Adrenal gland (tissue), 19 donors: ENCODE measurements at places on chromosomes 4 and X. TPM values are rescaled to one million over a fixed set of nuclear protein-coding genes. Genes with fewer than 3 reads are reported as not detected.

GRCh38 chrX:41823402-41823801, 99.4 kb downstream of the GPR82 start:
- H3K4me1 ChIP-seq = peaks cover 4% of the 10 kb centered on the region
- DNase-seq = no peak
- no peaks in the 10 kb centered on the region for H3K36me3 ChIP-seq
- no peaks in the 10 kb centered on the region for H3K27me3 ChIP-seq
- H3K4me3 ChIP-seq = no peak overlapping the region

DNA sequence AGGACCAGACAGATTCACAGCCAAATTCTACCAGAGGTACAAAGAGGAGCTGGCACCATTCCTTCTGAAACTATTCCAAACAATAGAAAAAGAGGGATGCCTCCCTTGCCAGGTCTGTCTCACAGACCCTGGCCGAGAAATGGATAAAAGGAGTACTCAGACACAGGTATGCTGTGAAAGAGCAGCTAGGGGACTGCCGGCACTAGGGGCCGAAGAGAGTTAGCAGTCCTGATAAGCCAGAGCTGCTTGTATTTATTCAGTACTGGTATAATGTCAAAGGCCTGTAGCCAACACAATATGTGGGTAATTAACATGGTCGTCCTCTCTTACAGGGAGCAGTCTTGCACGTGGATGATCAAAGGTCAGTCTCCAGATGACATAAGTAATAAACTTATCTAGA, 1042.1 kb upstream of the LCORL start:
- no peaks in the 10 kb centered on the region for H3K4me1 ChIP-seq
- no peak overlapping the region for H3K4me3 ChIP-seq
- DNase-seq = no peak
- no peaks in the 10 kb centered on the region for H3K27me3 ChIP-seq
- H3K36me3 ChIP-seq = no peaks in the 10 kb centered on the region
- no peak overlapping the region for H3K27ac ChIP-seq

DNA sequence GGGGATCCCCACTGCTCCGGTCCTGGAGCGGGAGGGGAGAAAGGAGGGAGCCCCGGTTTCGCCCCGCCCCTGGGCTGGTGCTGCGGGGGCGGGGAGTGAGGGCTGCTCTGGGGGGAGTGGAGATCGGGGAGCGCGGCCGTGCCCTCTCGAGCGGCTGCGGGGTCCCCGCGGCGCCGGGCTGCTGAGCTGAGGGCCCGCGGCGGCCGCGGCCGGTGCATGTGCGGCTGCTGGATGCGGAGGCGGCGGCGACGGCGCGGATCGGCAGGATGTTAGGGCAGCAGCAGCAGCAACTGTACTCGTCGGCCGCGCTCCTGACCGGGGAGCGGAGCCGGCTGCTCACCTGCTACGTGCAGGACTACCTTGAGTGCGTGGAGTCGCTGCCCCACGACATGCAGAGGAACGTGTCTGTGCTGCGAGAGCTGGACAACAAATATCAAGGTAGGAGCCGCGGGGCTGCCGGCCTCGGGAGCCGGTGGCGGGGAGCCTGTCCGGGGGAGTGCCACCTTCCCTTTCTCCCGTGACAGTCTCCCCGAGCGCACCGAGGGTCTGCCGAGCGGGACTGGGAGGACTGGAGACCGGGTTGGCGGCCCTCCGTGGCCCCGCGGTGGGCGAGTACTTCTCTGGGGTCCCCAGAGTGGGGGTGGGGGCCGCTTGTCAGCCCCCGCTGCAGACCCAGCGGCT, at the start of gene ING2:
Gene ING2 (plus strand): TSS at position 129 of the 681 bp plus-strand sequence. CDS start 138 bp downstream, at position 267.
- peak within 1 kb of the TSS; percentile 82 for H3K4me3 ChIP-seq
- no peak for DNase-seq
- H3K4me1 ChIP-seq = peaks cover 19% of the 10 kb centered on the region
- no peaks in the 10 kb centered on the region for H3K36me3 ChIP-seq
- peak within 1 kb of the TSS; percentile 93 for H3K27ac ChIP-seq

Gene SH3D19
- 32.7 TPM for polyA plus RNA-seq
